NCI-H1417 (cell line): ENCODE measurements at places on chromosomes 7 and 10.
A peak's percentile ranks its signal among the peaks of the same experiment; 100 is the strongest.

- DNase-seq, result no peak
Measured at GRCh38 chr7:108142675-108143259, 12.6 kb upstream of the LAMB4 start.

DNA sequence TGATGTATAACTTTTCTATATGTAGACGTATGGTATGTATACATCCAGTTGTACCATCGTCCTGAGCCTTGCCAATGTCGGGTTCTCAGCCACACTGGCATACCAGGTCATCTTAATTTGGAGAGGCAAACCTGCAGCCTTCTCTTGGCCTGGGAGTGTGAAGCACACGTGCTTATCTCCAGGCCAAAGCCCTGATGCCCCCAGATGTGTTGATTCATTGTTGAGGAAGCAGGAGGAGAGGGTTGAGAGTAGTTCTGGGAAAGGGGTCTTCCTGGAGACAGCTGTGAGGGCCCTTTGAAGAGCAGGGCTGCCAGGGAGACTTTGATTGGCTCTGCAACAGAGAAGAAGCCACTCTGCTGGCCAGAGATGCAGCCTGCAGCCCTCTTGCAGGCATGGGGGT is 155.6 kb downstream of the ARHGAP21 start:
- no peak for DNase-seq

GRCh38 chr10:11625019-11625735 is 13.7 kb upstream of the USP6NL start:
- no peak for DNase-seq

DNA sequence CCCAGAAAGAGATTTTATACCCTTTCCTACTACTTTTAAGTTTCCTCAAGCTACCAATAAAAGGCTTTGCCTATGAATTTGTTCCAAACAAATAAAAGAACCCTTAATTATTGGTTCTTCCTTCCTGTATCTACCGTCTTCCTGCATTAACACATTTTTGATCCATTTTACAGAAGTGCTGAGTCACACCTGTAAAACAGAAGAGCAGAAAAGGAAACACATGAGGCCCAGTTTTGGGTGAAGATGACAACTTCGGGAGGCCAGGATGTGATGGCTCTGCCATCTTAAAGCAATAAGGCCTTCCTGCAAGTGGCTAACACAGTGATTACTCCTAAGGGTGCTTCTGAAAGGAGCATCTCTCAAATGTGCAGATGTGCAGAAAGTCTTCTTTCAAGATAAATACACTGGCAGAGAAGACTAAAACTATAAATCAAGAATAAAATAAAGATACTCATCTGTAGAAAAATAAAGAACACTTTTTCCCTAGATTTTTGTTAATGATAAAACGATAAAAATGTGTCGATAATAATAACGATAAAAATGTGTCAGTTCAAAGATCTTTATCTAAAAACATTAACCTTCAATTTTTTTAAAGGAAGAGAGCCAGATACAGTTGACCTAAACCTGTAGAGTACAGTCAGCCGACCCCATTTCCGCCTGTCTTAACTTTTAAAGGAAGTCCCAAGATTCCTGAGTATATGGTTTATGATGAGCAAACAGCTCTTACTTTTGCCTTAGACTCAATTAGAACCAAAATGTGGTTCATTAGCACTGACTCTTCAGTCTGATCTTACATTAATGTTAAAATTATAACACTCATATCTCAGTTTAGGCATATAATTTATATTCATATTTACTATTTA is 108.6 kb downstream of the UBE2H start:
- no peak for DNase-seq

GRCh38 chr10:34470307-34470706 is 344.8 kb downstream of the PARD3 start:
- no peak for DNase-seq

DNA sequence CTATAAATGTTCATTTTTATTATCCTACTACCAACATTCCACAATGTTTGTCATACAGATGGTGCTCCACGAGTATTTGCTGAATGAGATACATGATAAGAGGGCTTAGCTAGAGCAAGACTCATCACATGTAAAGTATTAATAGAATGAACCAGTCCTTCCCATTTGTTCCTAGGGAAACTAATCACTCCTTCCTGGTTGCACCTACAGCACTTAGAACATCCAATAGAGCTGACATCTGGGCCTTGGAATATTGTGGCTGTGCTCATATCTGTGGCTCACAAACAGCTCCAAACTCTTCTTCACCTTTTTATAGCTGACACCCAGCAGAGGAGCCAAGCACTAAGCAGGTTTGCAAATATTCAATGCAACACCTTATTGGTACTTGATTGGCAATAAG is 91.9 kb upstream of the C1GALT1 start:
- DNase-seq, result no peak

GRCh38 chr10:129963641-129964501 is at the start of gene EBF3:
TSS of gene EBF3 (minus strand) at chr10:129964274. CDS start at chr10:129963768, 506 bp downstream.
- DNase-seq, result peak; percentile 49

DNA sequence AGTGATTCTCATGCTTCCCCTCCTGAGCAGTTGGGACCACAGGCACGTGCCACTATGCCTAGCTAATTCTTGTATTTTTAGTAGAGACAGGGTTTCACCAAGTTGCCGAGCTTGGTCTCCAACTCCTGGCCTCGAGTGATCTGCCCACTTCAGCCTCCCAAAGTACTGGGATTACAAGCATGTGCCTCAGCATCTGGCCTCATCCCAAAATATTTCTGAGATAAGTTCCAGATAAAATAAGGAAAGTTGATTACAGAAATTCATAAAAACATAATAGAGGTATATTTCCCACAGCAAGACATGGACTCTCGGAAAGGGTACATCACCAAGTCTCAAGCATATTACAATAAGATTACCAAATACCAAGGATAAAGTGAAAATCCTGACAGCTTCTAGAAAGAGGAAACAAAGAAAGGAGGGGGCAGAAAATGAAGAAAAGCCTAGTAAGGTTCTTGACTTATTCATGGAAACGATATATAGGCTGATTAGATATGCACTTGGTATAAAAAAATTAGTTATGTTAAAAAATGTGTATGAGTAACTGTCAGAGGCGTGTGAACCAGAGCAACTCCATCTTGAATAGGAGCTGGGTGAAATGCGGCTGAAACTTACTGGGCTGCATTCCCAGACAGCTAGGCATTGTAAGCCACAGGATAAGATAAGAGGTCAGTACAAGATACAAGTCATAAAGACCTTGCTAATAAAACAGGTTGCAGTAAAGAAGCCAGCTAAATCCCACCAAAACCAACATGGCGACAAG is 35.0 kb downstream of the IQUB start:
- no peak for DNase-seq

DNA sequence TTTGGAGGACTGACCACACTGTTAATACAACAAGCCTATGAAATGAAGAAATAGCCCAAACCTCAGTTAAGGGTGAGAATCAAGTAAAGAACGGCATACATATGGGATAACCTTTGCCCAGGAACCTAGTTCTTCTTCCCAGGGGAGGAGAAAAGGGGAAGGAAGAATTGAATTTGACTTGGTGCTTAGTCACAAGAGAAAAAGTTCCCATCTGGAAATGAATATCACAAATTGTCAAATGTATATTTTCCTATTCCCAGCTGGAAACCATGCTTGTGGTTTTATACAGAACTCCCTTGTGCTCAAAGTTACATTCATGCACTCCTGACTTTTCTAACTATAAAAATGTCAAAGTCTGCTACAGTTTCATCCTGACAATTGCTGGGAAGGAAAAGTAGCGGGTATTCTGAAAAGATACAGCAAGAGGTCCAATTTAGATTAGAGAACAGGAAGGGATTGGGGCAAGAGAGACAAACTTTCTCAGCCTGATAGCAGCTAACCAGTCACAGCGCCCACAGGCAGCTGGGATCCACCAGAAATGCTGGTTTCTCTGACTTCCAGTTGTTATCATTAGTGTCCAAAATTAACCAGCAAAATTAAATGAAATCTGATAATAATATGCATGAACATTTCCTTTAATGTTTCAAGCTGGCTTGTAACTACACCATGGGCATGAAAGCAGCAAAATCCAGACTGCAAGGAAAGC is 18.6 kb upstream of the GSAP start:
- DNase-seq, result no peak

- DNase-seq, result no peak
Measured at GRCh38 chr10:133383551-133383950, 4.5 kb downstream of the PAOX start.

DNA sequence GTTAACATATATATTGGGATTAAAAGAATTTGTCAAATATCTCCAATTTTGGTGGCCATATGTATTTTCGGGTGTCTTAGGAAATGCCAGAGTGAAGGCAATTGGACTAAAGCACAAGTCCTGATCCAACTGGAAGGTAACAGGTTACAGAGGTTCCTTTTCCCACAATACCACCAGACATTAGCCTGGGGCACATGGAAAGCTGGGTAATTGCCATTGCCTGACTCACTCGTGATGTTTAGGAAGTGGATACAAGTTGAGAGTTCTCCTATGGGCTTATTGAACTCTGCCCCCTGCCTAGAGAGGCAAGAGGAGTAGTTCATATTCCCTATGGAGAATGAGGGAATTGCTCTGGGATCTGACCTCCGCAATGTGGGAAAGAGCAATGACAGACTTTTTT is 5.7 kb downstream of the DNAH11 start:
- DNase-seq, result no peak

DNA sequence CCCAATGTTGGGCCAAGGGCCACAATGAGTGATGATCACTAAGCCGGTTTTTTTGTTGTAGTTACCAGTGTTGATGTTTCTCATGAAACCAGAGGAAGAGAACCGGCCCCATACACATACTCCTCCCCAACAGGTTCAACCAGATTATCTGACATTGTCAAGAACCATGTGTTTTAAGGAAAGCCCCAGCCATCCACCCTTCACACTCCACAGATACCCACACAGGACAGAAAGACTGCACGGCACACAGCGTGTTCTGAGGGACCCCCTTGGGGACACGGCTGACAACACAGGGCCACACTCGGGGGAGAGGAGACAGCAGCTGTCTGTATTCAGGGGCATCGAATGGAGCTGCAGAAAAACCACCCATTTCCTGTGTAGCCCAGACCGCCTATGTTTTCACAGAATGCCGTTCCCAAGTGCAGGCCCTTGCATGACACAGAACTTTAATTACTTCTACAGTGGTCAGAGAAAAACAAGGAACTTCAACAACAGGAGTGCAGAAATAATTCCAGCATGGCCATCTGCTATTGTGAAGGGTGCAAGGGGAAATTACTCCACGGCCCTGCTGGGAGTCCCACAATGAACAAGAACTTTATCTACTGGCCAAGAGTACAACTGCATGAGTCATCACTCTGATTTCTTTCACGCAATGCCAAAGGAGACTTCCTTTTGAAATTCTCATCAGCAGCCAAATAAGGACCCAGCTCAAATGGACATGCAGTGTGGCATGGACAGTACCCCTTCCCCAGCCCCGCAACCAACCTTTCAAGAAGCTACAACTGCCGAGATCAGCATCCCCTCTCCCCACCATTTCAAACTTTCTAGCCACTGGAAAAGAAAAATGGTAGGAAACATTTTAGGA is 2.3 kb downstream of the KLF6 start:
- no peak for DNase-seq

DNA sequence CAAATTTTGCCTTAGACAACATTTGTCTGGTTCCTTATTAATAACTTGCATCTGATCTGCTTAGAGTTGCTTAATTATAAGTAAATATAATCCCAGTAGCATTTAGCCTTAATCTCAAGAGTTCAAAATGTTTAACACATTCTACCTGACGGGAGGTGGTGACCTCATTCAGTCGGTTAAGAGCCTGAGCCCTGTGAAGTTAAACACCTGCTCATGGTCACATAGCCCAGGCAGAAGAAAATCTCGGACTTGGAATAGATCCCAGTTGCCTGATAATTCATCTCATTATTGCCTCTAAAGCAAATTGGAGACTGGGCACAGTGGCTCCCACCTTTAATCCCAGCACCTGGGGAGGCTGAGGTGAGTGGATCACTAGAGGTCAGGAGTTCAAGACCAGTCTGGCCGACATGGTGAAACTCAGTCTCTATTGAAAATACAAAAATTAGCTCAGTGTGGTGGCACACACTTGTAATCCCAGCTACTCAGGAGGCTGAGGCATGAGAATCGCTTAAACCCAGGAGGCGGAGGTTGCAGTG is 18.6 kb upstream of the ASCC1 start:
- no peak for DNase-seq

DNA sequence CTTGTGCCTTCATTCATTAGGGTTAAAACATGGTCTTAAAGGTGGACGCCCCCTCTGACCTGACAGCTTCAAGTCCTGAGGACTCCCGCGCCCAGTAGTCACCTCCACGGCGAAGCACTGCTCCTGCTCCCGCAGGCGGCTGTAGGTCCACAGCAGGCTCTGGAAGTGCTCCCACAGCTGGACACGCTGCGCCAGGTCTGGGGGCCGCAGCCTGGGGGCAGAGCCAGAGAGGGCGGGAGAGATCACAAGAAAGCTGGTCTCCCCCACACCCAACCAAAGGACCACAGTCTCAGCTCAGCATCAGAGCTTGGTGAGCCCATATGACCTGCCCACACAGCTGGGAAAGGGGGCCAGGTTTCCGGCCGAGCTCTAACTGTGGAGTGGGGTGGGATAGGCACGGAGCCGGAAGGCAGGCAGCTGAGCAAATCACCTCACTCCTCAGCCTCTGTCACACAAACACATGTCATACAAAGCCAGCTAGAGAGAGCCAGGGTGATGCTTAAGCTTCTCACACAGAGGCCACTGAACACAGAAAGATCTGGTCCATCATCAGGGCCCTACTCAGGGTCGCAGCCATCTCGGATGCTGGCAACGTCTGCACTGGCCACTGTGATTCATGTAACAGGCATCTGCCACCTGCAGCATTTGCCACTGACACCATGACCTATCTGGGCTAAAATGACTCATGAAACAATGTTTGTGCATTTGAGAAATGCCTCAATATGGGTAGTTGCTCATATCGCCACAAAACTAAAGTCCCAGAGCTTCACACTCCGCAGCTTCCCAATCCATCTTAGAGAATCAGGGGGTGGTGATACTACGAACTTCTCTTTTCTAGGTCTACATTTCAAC is 12.6 kb downstream of the HPS1 start:
- DNase-seq, result no peak

GRCh38 chr7:41578700-41579099 is 124.2 kb downstream of the INHBA start:
- no peak for DNase-seq

DNA sequence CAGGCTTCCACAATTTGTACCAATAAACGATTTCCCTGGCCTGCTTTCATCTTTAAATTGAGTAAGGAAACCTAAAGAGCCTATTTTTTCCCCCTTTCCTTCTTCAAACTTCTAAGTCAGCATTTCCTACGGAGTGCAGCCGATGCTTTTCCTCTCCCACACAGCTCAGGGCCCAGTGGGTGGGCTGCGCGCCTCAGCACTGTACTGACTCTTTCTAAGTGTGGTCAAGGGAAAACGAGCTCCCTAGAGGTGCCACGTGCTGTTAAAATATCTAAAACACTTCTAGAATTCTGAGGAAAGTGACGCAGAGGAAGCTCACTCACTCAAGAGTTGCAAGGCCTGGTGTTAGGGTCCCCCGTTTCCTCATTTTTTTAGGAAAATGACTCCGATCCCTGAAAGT is 29.0 kb downstream of the STEAP1B start:
- no peak for DNase-seq

- no peak for DNase-seq
Measured at GRCh38 chr7:66238773-66239466, 33.8 kb downstream of the TPST1 start.
